ENCODE measurements at places on chromosomes 7 and 10.

DNA sequence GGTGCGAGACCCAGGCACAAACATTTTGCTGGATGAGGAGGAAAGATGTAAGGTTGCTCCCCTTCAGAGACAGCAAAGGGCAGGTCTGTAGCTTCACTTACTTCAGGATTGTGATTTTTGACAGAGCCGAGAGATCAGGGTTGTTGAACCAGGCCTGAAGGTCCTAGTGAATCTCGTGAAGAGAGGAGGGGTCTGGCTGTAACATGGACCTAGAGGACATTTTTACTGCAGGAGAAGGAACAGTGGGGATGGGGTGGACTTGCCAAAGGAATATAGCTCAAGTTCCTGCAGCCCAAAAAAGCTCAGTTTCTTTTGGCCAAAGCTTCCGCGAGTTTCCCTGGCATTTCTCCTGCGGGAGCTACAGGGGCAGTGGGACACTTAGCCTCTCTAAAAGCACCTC is 976 bp upstream of the EGFR start:
- no peak for DNase-seq

- no peak for DNase-seq
Observed at GRCh38 chr7:103075337-103075918, 488 bp downstream of the ARMC10 start.

- no peak for DNase-seq
Observed at GRCh38 chr7:66696774-66697191, 43.8 kb upstream of the RABGEF1 start.

GRCh38 chr10:86261470-86261869 is 105.1 kb downstream of the GRID1 start:
- no peak for DNase-seq

- no peak for DNase-seq
Observed at GRCh38 chr7:4883033-4883371, 514 bp downstream of the RADIL start.

GRCh38 chr10:44385696-44386441 is 972 bp upstream of the CXCL12 start:
- DNase-seq, result no peak

Data from nucleus accumbens (tissue), 56 donors.